Panc1 (cell line): ENCODE measurements at places on chromosomes 6 and 20.

DNA sequence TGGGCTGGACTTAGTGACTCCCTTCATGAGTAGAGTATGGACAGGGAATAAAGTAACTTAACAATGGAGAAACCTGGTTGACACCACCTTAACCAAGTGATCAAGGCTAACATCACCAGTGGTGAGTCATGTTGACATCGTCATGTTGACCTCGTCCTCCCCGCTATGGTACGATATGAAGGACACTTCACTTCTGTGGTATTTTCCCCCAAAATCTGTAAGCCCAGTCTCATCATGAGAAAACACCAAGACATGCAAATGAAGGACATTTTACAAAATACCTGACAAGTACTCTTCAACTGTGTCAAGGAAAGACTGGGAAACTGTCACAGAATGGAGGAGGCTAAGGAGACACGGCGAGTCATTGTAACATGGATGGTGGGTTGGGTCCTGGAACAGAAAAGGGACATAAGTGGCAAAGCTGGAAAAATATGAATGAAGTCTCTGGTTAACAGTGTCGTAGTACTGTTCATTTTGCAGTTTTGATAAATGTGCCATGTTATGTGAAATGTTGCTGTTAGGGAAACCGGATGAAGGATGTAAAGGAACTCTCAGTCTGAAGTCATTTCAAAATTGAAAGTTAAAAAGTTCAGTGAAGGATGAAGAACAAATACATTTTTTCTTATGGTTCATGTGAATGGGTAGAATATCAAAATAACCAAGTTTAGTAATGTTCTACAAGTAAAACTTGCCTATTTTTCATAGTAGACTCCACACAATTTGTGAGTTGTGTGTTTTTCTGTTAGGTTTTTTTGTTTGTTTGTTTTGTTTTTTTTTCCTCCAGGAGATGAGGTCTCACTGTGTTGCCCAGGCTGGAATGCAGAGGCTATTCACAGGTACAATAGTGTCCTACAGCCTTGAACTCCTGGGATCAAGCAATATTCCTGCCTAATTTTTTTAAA lies 247.5 kb downstream of the TMEM242 start:
- DNase-seq: no peak

GRCh38 chr6:1013656-1014430 lies 298.1 kb upstream of the FOXQ1 start:
- no peak for DNase-seq

DNA sequence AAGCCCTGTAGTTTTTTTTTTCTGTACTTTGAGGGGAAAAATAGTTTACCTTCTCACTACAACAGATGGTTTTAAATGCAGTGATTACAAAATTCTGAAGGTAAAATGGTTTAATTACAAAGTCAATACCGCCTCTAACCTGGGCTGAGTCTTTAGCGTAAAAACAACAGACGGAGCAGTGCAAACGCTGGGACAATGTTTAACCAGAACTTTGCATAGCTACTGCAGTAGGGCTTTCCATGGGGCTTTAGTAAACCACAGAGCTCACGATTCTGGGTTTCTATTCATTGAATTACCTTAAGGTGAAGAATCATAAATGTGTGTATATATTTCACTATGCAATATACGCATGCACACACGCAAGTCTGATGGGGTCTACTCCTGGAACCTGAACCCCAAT lies 77.9 kb downstream of the RFX6 start:
- DNase-seq: no peak

GRCh38 chr20:14336686-14337085 lies 726 bp downstream of the FLRT3 start:
- DNase-seq: no peak

GRCh38 chr6:43824703-43825064 lies 54.7 kb downstream of the VEGFA start:
- no peak for DNase-seq

DNA sequence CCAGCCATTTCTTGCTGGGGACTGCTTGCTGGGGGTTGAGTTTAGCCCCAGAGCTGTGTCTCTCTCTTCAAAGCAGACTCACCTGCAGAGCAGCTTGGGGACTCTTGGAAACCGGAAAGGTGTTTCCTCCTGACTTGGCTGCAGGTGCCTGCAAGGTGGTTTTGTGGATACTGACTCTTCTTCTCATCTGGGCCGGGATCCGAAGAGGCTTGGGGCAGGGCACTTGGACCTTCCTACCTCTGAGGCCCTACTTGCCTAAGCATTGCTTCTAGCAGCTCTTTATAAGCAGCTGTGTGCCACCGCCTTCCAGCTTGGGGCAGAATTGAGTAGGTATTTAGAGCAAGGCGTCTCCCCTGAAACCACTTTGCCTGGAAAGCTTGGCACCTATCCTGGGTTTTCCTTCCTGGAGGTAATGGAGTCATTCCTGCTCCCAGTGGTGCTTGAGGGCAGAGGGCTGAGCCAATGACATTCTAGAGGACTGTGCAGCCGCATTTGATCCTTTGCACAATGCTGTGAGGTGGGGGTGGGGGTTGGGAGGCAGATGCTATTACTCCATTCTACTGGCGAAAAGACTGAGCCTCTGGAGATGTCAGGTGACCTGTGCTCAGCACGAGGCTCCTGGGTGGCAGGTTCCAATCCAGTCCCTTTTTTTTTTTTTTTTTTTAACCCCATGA lies 3.4 kb upstream of the CTSZ start:
- DNase-seq: no peak

DNA sequence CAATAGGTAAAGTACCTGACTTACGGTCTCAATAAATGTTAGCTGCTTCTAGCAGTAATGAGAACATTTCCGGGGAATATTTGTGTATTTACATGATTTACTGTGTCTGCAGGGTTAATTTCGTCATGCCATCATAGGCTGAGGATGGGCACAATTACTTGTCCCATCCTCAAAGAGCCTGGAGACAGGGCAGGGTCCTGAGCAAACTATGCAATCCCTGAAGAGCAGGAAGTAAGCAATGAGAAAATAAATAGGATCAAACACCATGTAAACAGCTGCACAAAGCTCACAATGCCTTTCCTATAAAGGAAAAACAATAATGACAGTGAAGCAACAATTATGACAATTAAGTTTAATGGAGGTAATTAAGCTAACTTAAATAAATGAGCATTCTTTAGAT lies 114.6 kb upstream of the FOXQ1 start:
- no peak for DNase-seq

- no peak for DNase-seq
These were observed 32.8 kb downstream of the REPS1 start for GRCh38 chr6:138955262-138955661.

DNA sequence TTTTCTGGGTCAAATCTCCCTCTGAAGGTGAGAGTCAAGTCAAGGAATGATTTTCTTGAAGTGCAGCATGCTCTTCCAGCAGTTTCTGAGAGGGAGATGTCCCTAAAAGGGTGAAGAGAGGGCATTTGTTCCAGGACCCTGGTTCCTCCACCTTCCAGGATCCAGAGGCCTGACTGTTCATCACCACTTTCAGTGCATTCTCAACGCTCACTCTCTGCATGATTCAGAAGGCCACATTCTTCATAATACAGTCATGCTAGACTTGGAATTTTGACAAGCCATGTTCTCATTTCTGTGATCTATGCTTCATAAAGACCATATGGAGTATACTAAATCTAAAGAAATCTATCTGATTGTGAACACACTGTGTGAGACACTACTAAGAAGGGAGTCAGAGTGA lies 85.1 kb downstream of the PDE7B start:
- DNase-seq: peak; percentile 85

DNA sequence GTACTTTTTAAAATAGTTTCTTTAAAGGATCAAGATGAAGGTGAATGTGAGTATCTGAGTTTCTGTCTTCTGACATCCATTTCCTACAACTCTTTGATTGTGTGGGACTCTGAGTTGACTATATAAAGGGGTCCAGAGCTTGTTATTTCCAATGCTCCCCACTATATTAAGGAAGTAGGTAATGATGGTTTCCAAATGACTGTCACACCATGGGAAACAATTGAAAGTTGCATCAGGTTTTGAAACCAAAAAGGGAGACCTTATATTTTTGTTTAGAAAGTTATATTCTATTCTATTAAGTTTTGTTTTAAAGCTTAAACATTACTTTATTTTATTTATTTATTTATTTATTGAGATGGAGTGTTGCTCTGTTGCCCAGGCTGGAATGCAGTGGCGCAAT lies 11.2 kb downstream of the CASS4 start:
- no peak for DNase-seq

GRCh38 chr6:28353981-28354676 lies 4.4 kb downstream of the ZKSCAN3 start:
- peak; percentile 78 for DNase-seq

DNA sequence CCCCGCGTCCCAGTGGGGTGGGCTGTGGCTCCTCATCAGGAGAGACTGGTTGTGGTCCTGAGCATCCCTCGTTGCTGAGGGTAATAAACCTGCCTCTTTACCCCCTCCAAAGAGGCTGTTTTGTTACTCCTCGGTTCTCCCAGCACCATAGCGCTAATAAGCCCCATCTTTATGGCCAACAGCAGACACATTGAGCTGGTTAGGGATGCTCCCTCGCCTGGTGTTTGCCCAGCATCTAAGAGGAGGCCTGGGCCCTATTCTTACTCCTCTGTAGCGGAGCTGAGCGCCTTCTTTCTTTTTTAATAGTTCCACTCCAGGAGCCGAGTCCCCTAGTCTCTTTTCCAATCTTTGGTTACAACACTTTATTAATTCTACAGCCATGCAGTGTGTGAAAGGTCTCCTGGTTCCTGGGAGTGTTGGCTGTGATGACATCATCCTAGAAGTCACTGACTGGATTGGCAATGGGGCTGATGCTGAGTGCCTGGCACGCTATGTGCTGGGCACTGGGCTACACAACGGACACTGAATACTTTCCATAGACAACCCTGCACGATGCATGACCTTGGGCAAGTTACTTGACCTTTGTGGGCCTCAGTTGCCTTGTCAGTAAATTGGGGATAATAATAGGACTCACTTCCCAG lies 50.6 kb upstream of the CCDC167 start:
- no peak for DNase-seq

DNA sequence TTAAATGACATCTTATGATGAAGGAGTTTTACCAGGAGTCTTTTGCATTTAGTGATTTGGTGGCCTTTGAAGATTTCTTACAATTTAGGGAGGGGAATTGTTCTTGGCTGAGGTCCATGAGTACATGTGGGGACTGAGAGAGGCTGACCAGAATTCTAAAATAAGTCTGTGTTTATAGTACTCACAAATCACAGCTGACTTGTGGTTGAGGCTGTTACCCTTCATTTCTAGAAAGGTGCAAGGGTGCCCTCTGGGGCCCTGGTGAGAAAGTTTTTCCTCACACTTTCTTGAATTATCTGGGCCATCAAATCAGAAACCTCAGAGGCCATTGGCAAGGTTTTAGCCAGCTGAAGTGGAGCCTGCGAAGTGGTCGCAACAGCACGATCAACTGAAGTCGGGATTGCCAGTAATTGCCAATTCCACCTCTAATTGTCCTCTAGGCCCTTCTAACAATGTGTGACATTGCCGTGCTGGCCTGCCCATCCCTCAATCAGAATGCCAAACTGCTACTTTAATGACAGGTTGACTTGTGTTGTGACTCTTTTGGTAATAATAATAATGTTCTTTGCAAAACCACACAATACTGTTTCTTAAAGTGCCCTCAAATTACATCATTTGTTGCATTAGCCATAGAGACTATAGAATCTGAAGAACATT lies 221.6 kb downstream of the OGFRL1 start:
- DNase-seq: no peak

- DNase-seq: peak; percentile 20
These were observed 568.9 kb upstream of the CITED2 start for GRCh38 chr6:139943391-139943790.

- DNase-seq: no peak
These were observed 24.9 kb downstream of the KIF13A start for GRCh38 chr6:17962436-17963031.

GRCh38 chr6:72787391-72788031 lies 165.6 kb downstream of the KCNQ5 start:
- peak; percentile 71 for DNase-seq

DNA sequence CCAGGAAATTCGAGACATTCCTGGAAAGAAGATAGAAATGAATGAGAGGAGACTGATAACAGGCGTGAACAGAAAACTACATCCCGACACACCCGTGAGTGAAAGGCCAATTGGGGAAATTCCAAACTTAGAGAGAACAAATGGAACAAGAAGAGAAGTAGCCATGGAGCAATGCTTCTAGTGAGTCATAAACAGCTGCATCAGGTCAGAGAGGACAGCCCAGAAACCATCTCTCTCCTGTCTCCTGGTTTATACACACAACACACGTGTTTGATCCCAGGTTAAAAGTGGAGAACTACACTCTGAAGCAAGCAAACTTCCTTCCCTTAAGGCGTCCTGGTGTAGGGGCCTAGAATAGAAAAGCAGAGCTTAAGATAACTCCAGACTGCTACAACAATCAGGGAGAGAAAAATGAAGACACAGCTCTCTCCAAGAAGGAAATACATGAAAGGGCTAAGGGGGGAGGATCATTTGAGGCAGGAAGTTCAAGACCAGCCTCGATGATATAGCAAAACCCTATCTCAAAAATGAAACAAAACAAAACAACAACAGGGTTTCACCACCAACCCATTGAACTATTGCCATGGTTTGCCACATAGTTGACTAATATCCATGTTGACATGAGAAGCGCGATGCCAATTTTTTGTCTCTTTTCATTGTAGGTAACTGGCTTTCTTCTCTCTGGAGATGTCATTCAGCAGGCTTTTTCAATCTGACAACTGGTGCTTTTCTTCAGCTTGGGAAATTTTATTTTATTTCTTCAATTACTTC lies 26.9 kb downstream of the NRN1 start:
- no peak for DNase-seq

GRCh38 chr20:20437314-20437713 lies 69.4 kb downstream of the INSM1 start:
- DNase-seq: no peak

DNA sequence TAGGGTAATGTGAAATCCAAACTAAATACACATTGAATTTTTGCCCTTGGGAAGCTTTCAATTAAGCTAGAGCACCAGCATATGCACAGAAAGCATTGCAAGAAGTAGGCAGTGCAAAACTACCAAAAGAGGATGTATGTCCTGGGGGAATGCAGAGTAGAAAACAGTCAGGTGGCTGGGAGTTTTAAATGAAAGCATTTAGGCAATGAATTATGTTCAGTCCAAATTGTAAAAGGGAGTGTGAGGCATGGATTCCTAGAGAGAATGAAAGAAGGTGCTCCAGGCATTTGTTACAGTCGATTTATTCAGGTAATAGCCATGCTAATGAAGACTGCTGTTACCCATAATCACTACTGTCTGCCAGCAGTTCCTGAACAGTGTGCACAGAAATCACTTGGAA lies 604.1 kb upstream of the POU3F2 start:
- DNase-seq: no peak

DNA sequence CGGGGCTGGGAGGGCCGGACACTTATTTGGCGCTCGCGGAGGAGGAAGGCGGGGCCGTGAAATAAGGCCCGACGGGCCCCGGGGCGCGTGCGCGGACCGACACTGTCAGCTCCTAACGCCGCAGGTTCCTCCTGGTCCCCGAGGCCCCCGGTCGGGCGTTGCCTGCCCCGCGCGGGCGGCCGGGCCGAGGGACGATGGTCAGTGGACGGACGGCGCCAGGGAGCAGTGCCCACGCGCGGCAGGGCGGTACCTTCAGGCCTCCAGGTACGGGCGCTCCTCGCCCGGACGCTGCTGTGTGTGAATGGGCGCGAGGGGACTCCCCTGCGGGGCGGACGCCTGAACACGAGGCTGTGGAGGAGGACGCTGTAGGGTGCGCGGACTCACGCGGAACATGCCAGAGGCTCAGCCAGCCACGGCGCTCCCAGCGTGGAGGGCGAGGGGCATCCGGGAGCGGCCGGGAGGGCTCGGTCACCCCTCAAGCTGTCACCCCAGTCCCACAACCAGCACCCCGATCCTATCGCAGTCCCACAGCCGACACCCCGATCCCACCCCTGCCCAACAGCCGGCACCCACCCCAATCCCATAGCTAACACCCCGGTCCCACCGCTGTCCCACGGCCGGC lies 339 bp upstream of the GMEB2 start:
- DNase-seq: peak; percentile 43
